AG10803 (cell line): ENCODE measurements at places on chromosomes 5 and 9.

DNA sequence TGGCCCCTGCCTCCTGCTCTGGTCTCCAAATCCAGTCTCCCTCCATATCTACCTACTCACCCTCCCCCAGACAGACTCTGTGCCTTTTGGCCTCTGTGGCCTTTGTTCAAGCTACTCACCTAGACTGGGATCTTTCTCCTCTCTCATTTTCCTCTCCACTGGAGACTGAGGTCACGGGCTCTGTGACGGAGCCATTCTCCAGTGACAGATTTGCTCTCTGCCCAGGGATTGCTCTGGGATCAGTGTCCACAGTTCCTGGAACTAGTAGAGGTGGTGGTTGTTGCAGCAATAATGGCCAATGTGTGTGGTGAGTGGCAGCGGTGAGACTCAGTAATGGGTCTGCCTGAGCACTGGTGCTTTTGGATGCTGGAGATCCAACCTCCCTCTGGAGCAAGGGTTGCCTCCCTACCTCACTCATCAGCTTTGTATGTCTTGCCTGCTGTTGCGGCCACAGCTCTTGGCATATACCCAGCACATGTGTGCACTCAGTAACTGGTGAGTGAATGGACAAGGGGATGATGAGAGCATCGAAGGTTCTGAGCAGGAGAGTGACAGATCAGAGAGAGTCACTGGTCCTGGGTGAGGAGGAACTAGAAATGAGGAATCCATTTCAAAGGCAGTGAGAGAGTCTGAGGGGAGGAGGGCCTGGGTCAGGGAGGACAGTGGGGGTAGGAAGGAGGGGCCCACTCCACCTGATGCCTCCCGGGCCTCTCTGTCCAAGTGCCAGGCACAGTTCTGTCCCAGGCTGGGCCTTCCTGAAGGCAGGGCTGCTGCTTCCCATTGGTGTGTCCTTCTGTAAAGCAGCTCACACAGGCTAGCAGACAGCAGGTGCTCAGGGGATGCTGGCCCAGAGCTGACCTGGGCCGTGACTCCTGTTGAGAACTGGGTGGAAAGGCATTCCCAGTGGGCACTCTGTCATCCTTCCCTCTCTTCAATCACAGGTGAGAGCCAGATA is 96.5 kb upstream of the PITX1 start:
- peak; percentile 67 for DNase-seq

- no peak for DNase-seq
Measured at GRCh38 chr5:170614065-170614490, 110.3 kb downstream of the KCNIP1 start.

GRCh38 chr9:17025281-17025680 is 109.6 kb upstream of the CNTLN start:
- DNase-seq, result peak; percentile 43

- no peak for DNase-seq
Measured at GRCh38 chr5:22391956-22392355, 461.2 kb downstream of the CDH12 start.

DNA sequence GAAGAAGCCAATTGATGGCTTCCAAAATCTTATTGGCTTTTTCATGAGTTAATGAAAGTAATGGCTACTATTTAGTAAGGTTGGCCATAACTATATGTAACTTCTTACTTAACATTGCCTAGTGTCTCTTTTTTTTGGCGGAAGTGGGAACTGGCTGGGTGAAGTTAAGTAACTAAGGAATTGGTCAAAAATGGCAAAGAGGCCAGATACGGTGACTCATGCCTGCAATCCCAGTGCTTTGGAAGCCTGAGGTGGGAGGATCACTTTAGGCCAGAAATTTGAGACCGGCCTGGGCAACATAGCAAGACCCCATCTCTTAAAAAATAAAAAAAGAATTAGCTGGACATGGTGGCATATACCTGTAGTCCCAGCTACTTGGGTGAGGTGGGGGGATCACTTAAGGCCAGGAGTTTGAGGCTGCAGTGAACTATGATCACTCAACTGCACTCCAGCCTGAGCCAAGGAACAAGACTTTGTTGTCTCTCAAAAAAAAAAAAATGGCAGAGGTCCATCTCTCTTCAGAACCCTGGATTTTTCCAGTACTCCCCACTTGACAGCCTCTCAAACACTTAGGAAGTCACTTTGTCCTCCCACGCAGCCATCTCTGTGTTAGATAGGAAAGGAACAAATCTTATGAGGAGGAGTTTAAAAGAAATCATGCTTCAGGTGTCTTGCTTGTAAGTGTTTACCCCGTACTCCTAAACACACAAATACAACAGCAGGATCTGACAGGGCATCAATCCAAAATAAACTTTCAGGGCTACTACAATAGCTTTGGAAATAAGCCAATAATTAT is 75.7 kb downstream of the TEK start:
- DNase-seq, result peak; percentile 23

GRCh38 chr5:25451294-25451693 is 806.5 kb upstream of the CDH10 start:
- DNase-seq, result no peak

DNA sequence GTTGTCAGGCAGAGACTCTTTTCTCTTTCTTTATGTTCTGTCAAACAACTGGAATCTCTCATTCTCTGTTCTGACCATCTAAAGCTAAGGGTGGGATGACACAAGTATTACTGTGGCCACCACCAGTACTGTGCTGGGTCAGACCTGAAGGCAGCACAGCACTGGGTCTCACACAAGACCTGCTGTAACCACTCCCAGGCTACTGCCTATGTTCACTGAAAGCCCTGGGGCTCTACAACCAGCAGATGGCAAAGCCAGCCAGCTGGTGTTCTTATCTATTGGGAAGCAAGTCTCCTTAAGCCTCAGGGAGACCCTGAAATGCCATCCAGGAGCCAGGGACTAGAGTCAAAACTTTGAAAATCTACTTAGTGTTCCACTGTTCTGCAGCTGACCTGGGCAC is 189.5 kb downstream of the SLCO4C1 start:
- no peak for DNase-seq
